ENCODE measurements at places on chromosomes 6 and 20. TPM values are rescaled to one million over a fixed set of nuclear protein-coding genes. Genes with fewer than 3 reads are reported as not detected.

Gene ELMO2
- total RNA-seq: 35.7 TPM

- H3K4me3 ChIP-seq: peak overlapping the region; percentile 98
- DNase-seq: no peak
- peaks cover 31% of the 10 kb centered on the region for H3K4me1 ChIP-seq
- no peaks in the 10 kb centered on the region for H3K27me3 ChIP-seq
- peak overlapping the region; percentile 35 for H3K27ac ChIP-seq
- H3K36me3 ChIP-seq: no peaks in the 10 kb centered on the region
Observed at GRCh38 chr20:58889334-58889760, 36.8 kb downstream of the GNAS start.

DNA sequence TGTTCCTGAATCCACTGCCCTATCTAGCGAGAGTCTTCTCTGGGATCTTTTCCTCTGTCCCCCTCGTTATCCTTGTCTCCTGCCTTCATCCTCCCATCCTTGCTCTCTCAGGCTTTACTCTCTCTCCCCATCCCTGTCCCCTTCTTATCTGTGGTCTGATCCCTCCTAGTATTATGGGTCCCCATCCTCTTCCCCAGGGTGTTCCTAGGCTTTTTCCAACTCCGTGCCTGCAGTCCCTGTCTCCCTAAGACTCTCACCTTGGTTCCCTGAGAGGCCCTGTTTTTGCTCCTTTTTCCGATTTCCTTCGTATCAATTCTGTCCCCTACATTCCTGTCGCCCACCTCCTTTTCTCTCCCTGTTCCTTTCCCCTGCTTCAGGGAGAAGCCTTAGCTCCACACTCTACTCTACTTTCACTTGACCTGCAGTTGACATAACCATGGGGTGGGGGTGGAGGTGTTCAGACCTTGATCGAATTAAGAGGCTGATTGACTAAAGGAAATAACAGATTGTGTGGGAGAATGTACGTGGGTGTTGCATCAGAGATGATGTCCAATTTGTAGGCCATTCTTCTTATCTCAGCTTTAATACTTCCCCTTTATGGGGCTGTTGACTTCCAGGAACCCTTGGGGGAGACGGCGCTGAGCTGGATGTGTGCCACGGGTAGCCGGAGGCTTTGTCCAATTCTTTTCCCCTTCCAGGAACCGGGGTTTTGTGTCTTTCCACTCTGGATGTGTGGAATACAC, 905 bp downstream of the PPARD start:
- H3K27me3 ChIP-seq: no peaks in the 10 kb centered on the region
- no peak for DNase-seq
- peak overlapping the region; percentile 46 for H3K27ac ChIP-seq
- peak overlapping the region; percentile 89 for H3K4me3 ChIP-seq
- H3K4me1 ChIP-seq: peaks cover 40% of the 10 kb centered on the region
- peaks cover 22% of the 10 kb centered on the region for H3K36me3 ChIP-seq

GRCh38 chr20:58755062-58755697, 62.6 kb downstream of the NPEPL1 start:
- DNase-seq: no peak
- H3K27ac ChIP-seq: no peak overlapping the region
- H3K36me3 ChIP-seq: no peaks in the 10 kb centered on the region
- no peak overlapping the region for H3K4me3 ChIP-seq
- H3K4me1 ChIP-seq: no peaks in the 10 kb centered on the region

Gene CST4
- not detected for total RNA-seq

Gene EDN1
- total RNA-seq: 0.15 TPM

- no peak for DNase-seq
- H3K4me1 ChIP-seq: peaks cover 7% of the 10 kb centered on the region
- no peaks in the 10 kb centered on the region for H3K36me3 ChIP-seq
- peaks cover 77% of the 10 kb centered on the region for H3K27me3 ChIP-seq
- H3K27ac ChIP-seq: no peak overlapping the region
Observed at GRCh38 chr20:63057171-63058117, 50.7 kb upstream of the BHLHE23 start.

- no peak overlapping the region for H3K27ac ChIP-seq
- no peak for DNase-seq
- H3K27me3 ChIP-seq: no peaks in the 10 kb centered on the region
- H3K36me3 ChIP-seq: no peaks in the 10 kb centered on the region
- no peak overlapping the region for H3K4me3 ChIP-seq
- H3K4me1 ChIP-seq: no peaks in the 10 kb centered on the region
Observed at GRCh38 chr20:46191611-46192010, 73.5 kb downstream of the CD40 start.

- H3K4me1 ChIP-seq: peaks cover 60% of the 10 kb centered on the region
- H3K36me3 ChIP-seq: no peaks in the 10 kb centered on the region
- H3K27me3 ChIP-seq: no peaks in the 10 kb centered on the region
- no peak overlapping the region for H3K4me3 ChIP-seq
- H3K27ac ChIP-seq: peak overlapping the region; percentile 24
Observed at GRCh38 chr6:113684382-113684901, 172.7 kb upstream of the MARCKS start.

Gene SGK1
- 56.1 TPM for total RNA-seq

Gene CCR6
- 4.2 TPM for total RNA-seq

- no peak for DNase-seq
- H3K36me3 ChIP-seq: no peaks in the 10 kb centered on the region
- H3K27ac ChIP-seq: no peak overlapping the region
- no peak overlapping the region for H3K4me3 ChIP-seq
- peaks cover 65% of the 10 kb centered on the region for H3K4me1 ChIP-seq
Observed at GRCh38 chr6:31742894-31743293, 3.1 kb downstream of the MSH5 start.

Gene TSBP1
- not detected for total RNA-seq
